Regular cardiac myocyte (primary cell): ENCODE measurements at places on chromosomes 2 and 18. TPM values are rescaled to one million over a fixed set of nuclear protein-coding genes. Genes with fewer than 3 reads are reported as not detected.

The AMER3 gene
- total RNA-seq: not detected in 2 replicates

The ERBB4 gene
- 0.28 and 0.77 TPM in 2 replicates for total RNA-seq

The RESP18 gene
- not detected in 2 replicates for total RNA-seq

The ALPI gene
- total RNA-seq: not detected in 2 replicates

The GPR45 gene
- total RNA-seq: not detected in 2 replicates

The NT5DC4 gene
- not detected in 2 replicates for total RNA-seq

The GATA6 gene
- 16.5 and 35.0 TPM in 2 replicates for total RNA-seq

The SP140 gene
- total RNA-seq: 0.77 TPM in 1 of 2 replicates, not detected in the other

The RPS27A gene
- total RNA-seq: 761 and 849 TPM in 2 replicates

The DTNB gene
- total RNA-seq: 3.4 and 4.0 TPM in 2 replicates

The SP5 gene
- total RNA-seq: not detected in 2 replicates

The STAT4 gene
- 1.7 and 11.6 TPM in 2 replicates for total RNA-seq

The TGFA gene
- 0.56 and 3.1 TPM in 2 replicates for total RNA-seq

The IAH1 gene
- 50.2 and 56.4 TPM in 2 replicates for total RNA-seq

The IHH gene
- total RNA-seq: not detected in 2 replicates

The IL1R1 gene
- total RNA-seq: 54.1 and 136 TPM in 2 replicates

The MOCOS gene
- 2.9 and 4.8 TPM in 2 replicates for total RNA-seq

The SPHKAP gene
- total RNA-seq: not detected in 2 replicates

The IL36RN gene
- total RNA-seq: under 0.01 TPM in 1 of 2 replicates, not detected in the other

The RNU2-63P gene
- not detected in 2 replicates for total RNA-seq

The WNT6 gene
- total RNA-seq: not detected in 2 replicates

The SERPINB3 gene
- not detected in 2 replicates for total RNA-seq

The PROKR1 gene
- not detected in 2 replicates for total RNA-seq

The EFEMP1 gene
- total RNA-seq: 616 and 2,583 TPM in 2 replicates

The ABCG5 gene
- total RNA-seq: not detected in 2 replicates

The ACMSD gene
- total RNA-seq: 0.28 TPM in 1 of 2 replicates, not detected in the other

The SPATA3 gene
- not detected in 2 replicates for total RNA-seq

The CCBE1 gene
- 21.4 and 39.3 TPM in 2 replicates for total RNA-seq

The TEKT4 gene
- not detected in 2 replicates for total RNA-seq

The TNFRSF11A gene
- total RNA-seq: 0.77 and 2.3 TPM in 2 replicates

The KCTD1 gene
- 9.0 and 11.9 TPM in 2 replicates for total RNA-seq

The FBXO15 gene
- total RNA-seq: 0.38 and 0.85 TPM in 2 replicates

The ANKRD30BL gene
- total RNA-seq: not detected in 2 replicates

The NXPH2 gene
- total RNA-seq: 0.28 TPM in 1 of 2 replicates, not detected in the other

The SKA1 gene
- 2.8 and 19.6 TPM in 2 replicates for total RNA-seq

The RBFA gene
- 21.1 and 25.1 TPM in 2 replicates for total RNA-seq

The TUBA3E gene
- total RNA-seq: not detected in 2 replicates

The XIRP2 gene
- total RNA-seq: under 0.01 TPM in 1 of 2 replicates, not detected in the other

The CD207 gene
- total RNA-seq: not detected in 2 replicates

The NCKAP1 gene
- total RNA-seq: 165 and 181 TPM in 2 replicates

The CCL20 gene
- total RNA-seq: 1.3 and 57.5 TPM in 2 replicates
